Tibial artery (tissue), 4 donors: ENCODE measurements at places on chromosomes 16 and 17.

DNA sequence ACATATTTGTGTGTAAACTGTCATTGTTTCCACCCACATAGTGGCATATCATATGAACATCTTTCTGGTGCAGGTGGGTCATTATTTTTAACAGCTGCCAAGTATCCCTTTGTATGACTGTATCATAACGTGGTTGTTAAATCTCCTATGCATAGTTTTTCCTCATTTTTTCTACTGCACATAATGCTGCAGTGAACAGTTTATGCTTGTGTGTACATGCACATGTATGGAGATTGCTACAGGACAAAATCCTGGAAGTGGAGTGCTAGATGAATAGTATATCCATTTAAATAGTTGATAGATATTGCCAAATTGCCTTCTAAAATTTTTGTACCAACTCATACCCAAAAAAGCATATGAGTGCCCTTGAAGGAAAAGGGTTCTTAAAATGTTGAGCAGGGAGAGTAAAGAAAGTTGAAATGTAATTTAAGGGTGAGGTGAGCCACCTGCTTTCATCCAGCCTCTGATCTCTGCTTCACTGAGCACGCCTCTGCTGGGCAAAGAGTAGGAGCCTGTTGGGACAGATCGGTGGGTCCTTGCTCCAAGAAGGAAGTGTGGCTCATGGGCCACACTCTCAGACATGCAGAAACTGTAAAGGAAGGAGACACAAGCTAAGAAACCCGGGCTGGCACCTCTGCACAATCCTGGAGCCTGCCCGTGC lies 55.3 kb downstream of the HLF start:
- DNase-seq = no peak

GRCh38 chr16:50665128-50665878 lies 15.8 kb downstream of the SNX20 start:
- peak; percentile 66 for DNase-seq

DNA sequence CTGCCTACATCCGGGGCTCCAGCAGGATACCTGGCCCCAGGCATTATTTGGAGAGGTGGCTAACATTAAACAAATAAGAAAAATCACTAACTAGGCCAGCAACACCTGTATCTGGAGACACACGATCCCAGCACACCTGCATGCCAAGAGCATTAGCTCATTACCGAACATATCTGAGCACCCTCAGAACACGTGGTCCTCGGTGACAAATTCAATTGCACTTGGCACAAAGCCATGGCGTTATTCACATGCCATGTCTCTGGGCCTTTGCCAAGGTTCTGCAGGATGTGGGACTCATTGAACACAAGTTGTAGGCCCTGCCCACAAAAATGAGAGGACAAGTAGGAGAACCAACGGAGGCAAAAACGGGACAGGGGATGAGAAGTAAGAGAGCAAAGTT lies 552.3 kb downstream of the TOX3 start:
- DNase-seq = no peak

- DNase-seq = no peak
Measured at GRCh38 chr17:73551759-73552158, 92.5 kb downstream of the SDK2 start.

GRCh38 chr17:6137716-6138502 lies 67.7 kb downstream of the WSCD1 start:
- no peak for DNase-seq

DNA sequence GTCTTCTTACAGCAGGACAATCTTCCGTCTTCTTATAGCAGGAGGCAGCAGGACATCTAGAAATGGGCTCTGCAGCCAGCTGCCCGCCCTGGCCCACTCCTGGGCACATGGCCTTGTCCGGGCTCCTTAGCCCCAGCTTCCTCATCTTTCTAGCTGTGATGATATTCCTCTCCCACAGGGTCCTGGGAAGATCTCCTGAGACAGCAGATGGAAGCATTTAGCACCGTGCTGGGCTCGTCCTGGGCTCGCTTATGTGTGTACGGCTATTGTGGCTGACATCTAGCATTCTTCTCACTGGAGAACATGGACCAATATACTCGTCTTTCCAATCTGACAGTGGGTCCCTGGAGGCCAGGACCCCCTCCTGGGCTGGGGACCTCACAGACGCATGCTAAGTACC lies 48.5 kb downstream of the TIMM22 start:
- no peak for DNase-seq

DNA sequence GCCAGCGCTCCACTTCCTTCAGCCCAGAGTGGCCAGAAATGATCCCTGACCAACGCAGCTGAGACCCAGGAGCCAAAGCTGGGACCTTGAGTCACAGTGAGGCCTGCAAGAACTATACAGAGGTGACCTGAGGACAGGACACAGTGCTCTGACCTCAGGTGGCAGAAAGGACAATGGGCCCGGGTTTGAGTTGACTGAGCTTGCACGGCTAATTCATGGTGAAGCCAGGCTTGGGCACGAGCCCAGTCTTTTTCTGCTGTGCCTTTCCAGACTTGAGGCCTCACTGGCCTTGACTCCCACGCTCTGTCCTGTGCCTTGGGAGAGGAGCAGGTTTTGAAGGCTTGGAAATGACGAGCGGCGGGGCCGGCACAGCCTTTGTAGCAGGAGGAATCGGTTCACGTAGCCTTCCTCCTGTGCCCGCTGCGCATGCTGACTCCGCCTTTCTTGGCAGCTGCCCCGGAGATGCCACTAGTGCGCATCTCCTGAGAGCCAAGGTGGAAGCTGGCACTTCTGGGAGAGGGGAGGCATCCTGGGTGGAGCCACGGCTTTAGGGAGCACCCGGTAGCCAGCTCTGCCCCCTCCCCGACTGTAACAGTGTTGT lies 34.9 kb downstream of the NDEL1 start:
- DNase-seq = peak; percentile 83

GRCh38 chr16:55868137-55868536 lies 7.0 kb downstream of the CES5A start:
- no peak for DNase-seq

- DNase-seq = no peak
Measured at GRCh38 chr17:8913091-8913490, 45.6 kb upstream of the PIK3R6 start.

- DNase-seq = no peak
Measured at GRCh38 chr17:63482509-63482908, 5.6 kb downstream of the ACE start.

DNA sequence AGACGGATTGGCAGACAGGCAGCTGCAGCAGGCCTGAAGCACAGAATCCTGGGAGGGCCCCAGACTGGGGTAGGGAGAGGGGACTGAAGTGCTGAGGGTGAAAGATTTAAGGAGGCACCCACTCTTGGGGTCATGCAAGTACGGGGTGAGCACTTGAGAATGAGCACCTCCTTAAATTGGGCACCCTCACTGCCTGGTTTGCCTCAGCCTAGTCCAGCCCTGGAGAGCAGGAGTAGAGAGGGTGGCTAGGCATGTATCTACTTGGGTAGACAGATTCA lies 154.1 kb upstream of the CDC42EP4 start:
- DNase-seq = no peak

GRCh38 chr17:4180791-4181190 lies 37.8 kb downstream of the CYB5D2 start:
- peak; percentile 31 for DNase-seq

GRCh38 chr17:78715876-78716275 lies 66.2 kb downstream of the CYTH1 start:
- no peak for DNase-seq

GRCh38 chr17:79684132-79684985 lies 46.4 kb upstream of the ENPP7 start:
- DNase-seq = no peak

- peak; percentile 79 for DNase-seq
Measured at GRCh38 chr16:9008601-9009260, 45.0 kb upstream of the USP7 start.

DNA sequence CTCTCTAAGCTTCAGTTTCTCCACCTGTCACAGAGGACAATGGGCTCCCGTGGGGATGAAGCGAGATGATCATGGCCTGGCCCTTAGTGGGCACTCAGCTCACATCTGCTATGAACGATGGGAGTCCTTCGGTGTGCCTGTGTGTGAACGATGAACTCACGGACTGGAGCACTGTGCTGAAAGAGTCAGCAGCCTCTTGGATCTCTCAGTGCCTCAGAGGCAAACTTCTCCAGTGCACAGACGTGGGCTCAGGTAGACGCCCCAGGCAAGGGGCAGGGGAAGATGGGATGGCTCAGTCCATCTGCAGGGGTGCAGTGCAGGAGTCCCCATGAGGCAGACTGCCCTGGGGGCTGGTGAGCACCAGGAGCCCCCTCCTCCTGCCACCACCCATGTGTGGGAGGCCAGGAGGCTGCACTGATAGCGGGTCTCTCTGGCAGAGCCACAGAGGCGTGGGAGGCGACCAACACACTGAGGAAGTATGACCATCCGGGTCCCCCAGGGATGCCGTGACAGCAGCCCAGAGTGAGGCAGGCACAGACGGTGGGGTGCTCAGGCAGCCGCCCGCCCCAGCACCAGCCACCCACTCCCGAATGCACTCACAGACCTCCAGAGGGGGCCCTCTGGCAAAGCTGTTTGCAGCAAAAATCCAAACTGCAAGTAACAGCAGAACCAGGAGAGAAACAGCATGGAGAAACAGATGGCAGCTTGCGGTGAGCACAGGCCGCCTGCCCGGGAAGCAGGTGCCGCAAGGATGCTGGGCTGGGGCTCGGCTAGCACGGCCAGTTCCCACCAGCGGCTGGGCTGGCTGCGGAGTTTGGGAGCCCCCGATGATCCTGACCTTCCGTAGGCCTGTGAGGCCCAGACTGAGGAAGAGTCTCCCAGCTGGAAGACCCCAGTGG lies 82.7 kb downstream of the RPH3AL start:
- peak; percentile 42 for DNase-seq

DNA sequence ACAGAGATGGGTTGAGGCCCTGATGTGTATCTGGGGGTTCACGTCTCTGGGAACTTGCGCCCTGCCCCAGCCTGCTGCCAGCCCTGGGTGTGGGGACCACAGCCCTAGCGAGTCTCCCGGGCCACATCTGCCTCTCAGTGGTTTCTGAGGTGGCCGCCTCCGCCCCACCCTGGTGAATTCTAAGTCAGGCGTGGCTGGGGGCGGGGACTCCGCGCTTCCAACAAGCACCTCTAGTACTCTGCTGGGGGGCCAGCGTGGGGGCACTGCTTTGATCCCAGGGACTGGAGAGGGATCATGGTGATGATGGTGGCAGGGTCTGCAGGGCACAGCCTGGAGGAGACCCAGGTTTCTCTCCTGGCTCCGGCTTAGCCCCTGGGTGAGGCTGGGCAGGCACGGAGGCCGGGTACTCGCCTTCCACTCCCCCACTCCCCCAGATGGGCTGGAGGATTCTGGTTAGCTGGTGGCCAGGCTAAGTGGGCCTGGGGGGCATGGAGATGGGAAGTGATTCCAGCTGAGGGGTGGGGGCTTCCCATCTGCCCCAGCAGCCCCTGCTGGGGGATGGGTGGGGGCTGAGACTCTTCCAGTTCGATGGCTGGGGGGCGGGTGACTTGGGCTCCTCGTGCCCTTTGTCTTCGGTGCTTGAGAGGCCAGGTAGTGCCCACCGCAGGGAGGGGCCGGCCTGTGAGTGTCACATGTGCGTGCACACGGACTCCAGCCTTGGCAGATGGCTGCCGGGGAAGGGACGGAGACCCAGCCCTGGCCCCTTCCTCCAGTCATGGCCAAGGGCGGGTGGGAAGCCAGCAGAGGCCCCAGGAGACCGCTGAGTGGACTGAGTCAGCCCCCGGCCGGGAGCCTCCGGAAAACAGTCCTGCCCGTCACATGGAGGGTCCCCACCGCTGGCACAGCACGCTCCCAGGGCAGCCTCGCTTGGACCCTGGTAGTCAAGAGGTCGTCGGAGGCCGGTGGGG lies 3.9 kb downstream of the GLIS2 start:
- peak; percentile 85 for DNase-seq

DNA sequence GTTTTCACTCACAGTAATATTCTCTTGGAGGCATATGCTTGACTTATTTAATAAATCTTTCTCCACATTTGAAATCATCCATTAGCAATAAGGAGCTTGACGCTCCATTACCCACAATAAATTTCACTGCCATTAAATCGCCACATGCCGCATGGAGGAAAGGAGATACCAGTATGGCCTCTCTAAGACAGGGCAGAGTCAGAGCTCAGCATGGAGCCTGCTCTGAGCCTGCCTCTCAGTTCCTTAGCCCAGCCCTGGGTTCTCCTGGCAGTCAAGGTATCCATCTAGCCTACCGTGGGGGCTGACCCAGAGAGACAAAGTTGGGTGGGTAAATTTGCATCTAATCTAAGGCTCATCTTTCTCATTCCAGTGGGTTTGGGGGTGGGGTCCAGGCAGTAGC lies 80.3 kb upstream of the CES5A start:
- no peak for DNase-seq

DNA sequence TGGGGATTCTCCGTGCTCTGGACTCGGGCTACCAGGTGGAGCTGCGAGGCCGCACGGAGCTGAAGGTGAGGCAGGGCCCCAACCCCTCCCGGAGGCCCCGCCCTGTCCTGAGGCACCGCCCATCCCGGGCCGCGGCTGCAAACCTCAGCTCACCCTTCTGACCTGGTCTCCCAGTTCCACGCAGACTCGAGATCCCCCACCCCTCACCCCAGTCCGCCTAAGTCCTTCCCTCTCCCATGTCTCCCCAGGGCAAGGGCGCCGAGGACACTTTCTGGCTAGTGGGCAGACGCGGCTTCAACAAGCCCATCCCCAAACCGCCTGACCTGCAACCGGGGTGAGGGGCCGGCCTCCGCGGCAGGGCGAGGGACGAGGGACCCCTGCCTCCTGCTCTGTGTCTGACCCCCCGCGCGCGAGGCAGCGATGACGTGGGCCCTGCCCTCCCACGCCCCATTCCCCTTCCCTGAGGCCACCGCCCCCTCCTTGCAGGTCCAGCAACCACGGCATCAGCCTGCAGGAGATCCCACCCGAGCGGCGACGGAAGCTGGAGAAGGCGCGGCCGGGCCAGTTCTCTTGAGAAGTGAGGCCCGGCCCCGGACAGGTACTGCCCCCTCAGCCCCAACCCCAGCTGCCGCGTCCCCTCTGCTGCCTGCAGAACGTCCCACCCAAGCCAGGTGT lies 13.7 kb downstream of the GUCY2D start:
- no peak for DNase-seq

GRCh38 chr16:60763869-60764268 lies 1272.4 kb downstream of the CDH8 start:
- DNase-seq = no peak

GRCh38 chr16:55147396-55147795 lies 176.6 kb upstream of the IRX6 start:
- DNase-seq = no peak

- DNase-seq = no peak
Measured at GRCh38 chr17:45783593-45784292, 377 bp upstream of the CRHR1 start.

DNA sequence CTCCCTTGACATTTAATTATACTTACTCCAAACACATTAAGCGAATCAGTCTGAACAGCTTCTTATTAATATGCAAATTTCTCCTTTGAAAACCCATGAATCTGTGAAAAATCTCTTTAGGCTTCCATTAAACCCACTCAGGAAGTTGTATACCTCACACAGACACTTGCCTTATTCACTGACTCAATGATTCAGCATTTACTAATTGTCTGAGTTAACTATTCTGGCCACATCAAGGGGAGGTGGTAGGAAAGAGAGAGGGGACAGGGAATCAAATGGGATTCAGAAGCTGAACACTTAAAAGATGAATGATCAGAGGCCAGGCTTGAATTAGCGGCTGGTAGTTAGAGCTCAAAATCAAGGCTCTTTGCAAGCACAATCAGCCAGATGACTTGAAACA lies 70.0 kb downstream of the HS3ST3A1 start:
- no peak for DNase-seq
